Germinal center (tissue), 1 donor: ENCODE measurements at places on chromosomes 3 and 15.

DNA sequence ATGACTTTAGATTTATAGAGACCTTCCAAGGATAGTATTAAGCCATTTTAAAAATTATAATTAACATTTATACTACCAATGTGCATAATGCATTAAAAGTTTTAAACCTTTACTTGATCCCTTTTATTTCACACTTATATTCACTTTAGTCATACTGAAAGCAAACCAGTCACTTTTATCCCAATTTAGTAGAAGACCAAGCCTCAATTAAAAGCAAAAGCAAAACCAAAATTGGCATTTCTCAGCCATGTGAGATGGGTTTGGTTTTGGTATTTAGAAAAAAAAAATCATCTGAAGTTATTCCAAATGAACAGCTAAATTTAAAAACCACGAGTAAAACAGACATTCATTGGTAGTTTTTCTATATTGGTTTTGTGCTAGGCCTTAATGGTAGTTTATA is 249.4 kb downstream of the LPP start:
- DNase-seq: no peak

- no peak for DNase-seq
These were observed 246.1 kb upstream of the RASGRP1 start for GRCh38 chr15:38810686-38811085.

DNA sequence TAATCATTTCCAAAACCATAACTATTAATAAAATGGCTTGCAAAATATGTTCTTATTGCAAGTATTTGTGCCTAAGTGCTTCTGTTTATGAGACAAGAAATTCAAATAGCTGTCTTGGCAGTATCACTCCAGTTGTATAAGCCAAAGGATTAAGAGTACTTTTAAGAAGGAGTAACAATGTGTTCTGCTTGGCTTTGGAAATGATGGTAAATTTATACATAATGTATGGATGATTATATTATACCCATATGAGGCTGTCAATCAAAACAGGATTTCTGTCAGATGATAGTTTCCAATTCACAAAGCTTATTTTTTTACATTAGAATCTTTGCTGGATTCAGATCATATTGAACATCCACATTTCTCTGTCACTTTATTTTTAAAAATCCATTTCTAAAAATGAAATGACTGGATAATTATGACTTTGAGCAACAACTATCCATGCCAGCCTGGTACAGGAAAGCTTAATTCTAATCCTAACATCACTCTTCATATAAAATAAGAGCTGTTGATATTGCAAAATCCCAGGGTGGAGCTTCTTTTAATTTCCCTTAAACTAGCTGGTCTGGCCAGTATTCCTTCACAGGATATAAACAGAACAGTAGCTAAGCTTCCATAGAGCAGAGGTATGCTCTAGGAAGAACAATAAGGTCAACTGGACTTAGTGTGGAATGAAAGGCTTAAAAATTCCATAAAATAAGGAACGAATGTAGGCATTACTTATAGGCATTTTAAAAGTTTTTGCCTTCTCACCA is 30.0 kb upstream of the ZNF280D start:
- no peak for DNase-seq

GRCh38 chr15:55230051-55230670 is 33.4 kb upstream of the RSL24D1 start:
- no peak for DNase-seq

- no peak for DNase-seq
These were observed 58.9 kb downstream of the LINGO1 start for GRCh38 chr15:77573802-77574201.

- DNase-seq: no peak
These were observed 30.1 kb upstream of the SLC22A13 start for GRCh38 chr3:38235466-38235865.

GRCh38 chr15:92159481-92159880 is 234.2 kb upstream of the ST8SIA2 start:
- no peak for DNase-seq

DNA sequence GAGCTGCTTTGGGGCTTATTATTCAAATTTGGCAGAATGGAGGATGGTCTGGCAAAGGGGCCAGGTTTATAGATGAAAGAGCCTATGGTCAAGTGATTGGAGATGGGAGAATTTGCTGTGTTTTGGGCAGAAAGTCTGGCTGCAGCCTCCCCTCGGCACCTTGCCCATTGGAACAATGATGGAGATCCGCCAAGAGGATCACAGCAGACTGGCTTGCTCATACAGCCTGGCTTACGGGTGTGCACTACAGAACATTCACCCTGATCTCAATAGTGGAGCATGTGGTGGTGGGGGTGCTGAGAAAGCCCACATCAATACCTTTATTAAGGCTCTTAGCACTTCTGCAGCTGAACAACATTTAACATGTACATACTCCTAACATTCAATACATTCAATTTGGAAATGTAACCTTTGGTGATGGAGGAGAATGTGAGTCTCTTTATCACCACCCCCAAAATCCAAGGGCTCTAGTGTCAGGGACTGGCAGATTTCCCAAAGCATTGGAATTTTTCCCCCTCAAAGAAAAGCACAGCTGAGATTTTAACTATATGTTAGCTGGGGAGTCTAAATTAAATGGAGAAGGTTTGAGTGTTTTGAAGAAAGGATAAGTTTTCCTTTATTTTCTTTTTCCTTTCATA is 118.4 kb upstream of the TMC3 start:
- no peak for DNase-seq

DNA sequence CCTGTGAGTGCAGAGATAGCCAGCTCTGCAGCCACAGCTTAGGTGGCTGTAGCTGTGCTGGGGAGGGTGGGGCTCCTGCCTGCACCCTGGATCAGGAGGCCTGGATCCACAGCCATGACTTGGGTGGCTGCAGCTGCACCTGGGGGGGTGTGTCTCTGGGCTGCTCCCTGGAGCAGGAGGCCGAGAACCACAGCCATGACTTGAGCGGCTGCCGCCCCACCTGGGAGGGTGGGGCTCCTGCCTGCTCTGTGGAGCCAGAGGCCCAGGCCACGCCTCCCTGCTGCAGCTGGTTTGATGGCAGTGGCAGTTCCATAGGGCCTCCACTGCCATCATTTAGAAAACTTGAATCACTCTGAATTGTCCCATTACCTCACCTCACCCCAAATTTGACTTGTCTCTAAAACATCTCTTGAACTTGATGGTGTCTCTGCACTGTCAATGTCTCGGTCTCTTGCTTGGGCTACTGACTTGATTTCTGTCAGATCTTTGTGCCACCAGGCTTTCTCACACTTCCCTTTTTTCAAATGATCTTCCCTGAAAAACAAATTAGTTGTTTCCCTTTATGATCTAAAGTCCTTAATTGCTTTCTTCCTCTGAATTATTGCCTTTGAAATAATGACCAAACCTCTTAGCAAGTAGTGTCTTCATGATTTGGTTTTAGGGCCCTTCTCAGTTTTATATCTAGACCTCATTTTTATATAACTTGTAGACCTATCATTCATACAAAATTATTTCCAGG is 313.2 kb upstream of the MME start:
- peak; percentile 45 for DNase-seq

DNA sequence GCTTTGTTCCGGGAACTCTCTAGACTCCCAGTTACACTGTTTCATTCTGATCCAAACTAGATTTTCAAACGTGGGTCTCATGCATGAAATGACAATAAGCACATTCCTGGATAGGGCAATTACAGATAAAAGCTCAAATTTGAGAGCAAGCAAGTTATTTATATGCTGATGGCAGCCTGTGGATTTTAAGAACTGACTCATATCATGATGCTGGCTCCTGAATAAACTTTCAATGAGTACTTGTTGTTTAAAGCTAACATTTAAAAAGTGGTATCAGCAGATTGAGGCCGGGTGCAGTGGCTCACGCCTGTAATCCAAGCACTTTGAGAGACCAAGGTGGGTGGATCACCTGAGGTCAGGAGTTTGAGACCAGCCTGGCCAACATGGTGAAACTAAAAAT is 66.6 kb downstream of the LEO1 start:
- no peak for DNase-seq

DNA sequence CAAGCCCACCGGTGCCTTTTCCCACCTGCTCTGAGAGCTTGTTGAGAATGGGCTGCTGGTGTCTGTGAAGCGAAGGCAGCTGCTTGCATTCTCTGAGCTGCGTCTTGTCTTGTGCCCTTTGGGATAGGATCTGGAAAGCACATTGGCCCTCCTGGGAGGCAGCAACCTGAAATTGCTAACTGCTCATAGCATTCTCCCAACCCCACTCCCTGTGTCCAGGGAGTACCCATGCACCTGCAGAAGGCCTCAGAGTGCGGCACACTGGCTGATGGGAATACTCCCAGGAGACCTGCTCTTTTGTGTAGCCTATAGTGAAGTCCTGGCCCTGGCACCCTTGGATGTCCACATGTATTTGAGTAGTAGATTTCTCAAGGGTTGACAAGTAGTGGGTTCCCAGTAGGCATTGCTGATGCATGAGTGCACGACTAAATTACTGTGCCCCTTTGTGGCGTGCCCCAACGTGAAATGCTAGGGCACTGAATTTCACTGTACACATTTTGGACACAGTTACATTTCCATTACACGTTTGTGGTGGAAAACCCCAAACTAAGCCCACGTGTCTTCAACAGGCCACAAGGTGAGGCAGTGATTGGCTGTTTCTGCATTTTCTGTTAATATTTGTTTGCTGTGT is 3.7 kb downstream of the EPHB1 start:
- DNase-seq: no peak

- DNase-seq: no peak
These were observed 209.1 kb upstream of the NR2E3 start for GRCh38 chr15:71601038-71601834.

- DNase-seq: no peak
These were observed 1716.1 kb downstream of the SI start for GRCh38 chr3:163362151-163362550.

DNA sequence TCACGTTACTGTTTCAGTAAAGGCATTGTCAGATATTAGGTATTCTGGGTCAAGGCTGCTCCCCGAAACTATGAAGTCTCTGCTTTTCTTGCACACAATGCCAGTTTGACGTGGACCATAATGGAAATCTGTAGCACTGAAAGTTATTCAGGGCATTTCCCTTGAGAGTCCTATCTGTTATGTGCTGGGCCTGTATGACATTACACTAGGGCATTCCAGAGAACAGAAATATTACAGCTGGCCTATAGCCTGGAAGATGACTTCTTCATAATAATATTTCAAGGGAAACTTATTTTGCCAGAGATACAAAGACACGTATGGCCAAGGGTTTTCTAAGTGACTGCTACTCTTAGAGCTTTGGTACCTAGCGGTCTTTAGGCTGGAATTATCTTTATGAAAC is 613.6 kb upstream of the CBLB start:
- no peak for DNase-seq

DNA sequence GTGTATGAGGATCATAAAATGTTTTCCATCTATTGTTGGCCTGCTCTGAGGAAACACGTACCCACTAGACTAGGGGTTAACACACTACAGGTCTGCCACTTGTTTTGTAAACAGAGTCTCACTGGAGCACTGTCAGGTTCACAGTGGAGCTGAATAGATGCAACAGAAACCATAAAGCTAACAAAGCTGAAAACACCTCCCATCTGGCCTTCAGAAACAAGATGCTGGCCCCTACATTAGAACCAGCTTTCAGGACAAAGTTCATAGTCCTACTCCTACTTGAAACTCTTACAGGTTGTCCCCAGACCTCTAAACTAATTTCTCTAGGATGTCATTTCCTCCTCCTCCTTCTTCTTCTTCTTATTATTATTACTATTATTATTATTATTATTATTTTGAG is 42.3 kb downstream of the SNX4 start:
- no peak for DNase-seq

DNA sequence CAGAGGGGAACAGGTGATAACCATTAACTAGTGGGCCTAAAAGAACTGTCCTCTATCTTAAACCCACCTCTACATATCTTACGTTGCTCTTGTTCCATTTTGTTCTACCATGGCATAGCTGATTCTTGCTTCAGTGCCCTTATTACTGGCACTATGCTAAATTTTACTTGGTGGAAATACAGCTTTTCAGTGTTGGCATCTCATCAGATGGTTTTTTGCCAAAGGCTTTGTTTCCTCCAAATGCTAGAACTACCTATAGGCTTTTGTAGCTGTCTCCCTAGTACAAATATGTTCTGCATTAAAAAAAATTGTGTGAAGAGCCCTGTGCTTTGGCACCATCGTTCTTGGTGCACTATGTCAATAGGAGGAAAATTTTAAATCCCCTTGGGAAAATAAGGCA is 145.0 kb upstream of the ZBTB20 start:
- DNase-seq: no peak

GRCh38 chr3:156587760-156588069 is 32.8 kb upstream of the SSR3 start:
- no peak for DNase-seq

- no peak for DNase-seq
These were observed 14.5 kb upstream of the ZFYVE19 start for GRCh38 chr15:40792394-40792793.

- DNase-seq: no peak
These were observed 1.7 kb downstream of the IP6K2 start for GRCh38 chr3:48715174-48715800.

- no peak for DNase-seq
These were observed 871.0 kb downstream of the OTOL1 start for GRCh38 chr3:162367429-162368260.

GRCh38 chr3:17243621-17244020 is 358.9 kb downstream of the PLCL2 start:
- DNase-seq: no peak

DNA sequence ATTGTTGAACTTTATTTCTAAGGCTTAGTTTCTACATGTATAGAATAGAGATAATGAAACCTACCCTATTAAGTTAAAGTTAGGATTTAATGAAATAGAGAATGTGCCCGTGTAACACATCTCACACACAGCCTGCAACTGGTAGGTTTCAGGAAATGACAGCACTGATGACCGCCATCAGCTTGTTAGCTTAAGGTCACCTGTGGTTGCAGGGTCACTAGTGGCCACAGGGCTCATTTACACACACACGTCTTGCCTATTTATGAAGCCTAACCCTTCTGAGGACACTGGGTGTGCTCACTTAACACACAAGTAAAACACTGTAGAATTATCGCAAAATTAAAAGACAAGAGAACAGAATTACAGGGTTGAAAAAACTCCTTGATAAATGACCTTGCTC is 20.1 kb downstream of the CHRM5 start:
- no peak for DNase-seq

DNA sequence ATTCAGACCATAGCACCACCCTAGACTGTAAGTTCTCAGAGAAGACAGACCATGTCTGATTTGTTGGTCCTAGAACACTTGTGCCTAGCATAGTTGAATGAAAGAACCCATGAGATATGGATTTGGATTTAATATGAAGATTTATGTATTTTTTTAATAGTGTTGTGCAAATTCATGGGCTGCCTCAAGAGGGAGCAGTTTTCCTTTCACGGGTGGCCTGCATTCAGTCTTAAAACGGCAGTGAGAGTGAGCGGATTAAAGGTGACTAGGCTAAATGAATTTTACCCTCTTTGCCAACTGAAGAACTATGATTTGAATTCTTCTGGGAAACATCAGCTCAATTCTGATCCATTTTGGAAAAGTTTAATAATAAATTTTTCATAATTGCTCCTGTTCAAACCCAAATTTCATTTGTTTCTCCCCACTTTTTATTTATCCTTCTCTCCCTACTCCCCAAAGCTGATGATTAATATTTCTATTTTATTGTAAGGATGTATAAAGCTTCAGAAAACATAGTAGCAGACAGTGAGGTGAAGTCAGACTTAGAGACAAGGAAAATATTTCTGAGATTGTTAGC is 67.3 kb downstream of the MORC1 start:
- DNase-seq: peak; percentile 17

- no peak for DNase-seq
These were observed 35.8 kb upstream of the ATOSA start for GRCh38 chr15:52714968-52715367.
